ENCODE measurements at places on chromosomes 6 and 20. TPM values are rescaled to one million over a fixed set of nuclear protein-coding genes. Genes with fewer than 3 reads are reported as not detected.

KHDC3L gene
- total RNA-seq: not detected

BEND3 gene
- 2.2 TPM for total RNA-seq

SCRT2 gene
- not detected for total RNA-seq

TP53TG5 gene
- total RNA-seq: not detected

MAS1 gene
- under 0.01 TPM for total RNA-seq

MAD2L1BP gene
- total RNA-seq: 33.1 TPM

LY86 gene
- 2.2 TPM for total RNA-seq

ENPP4 gene
- 6.2 TPM for total RNA-seq

ID1 gene
- total RNA-seq: 1,163 TPM

SPINT4 gene
- total RNA-seq: not detected

LGSN gene
- under 0.01 TPM for total RNA-seq

ID4 gene
- total RNA-seq: 0.27 TPM

MRPS18B gene
- 81.1 TPM for total RNA-seq

MUCL3 gene
- total RNA-seq: not detected

All from hematopoietic multipotent progenitor cell (in vitro differentiated cells).